ENCODE measurements at places on chromosomes 4 and X.

DNA sequence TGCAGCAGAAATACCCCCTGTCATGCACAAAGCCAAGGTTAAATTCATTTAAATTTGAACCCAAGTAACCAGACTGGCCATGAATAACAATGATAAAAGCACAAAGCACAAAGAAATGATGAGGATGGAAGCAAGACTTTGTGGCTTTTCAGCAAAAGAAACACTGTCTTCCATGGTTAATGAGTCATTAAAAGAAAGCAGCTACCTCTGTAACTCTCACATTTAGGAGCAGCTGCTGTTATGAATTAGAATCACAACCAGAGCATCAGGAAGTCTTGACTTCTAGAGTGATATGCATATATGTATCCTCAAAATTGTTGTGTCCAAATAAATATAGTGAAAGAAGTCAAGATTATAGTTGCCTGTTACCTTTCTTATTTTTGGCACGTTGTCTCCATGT, 70.7 kb upstream of the RPS6KA6 start:
- DNase-seq: no peak

GRCh38 chr4:147824316-147824715, 92.4 kb downstream of the ARHGAP10 start:
- no peak for DNase-seq

- peak; percentile 60 for DNase-seq
Measured at GRCh38 chr4:182809417-182810102, 107.6 kb downstream of the DCTD start.

GRCh38 chr4:172410363-172410762, 597.2 kb downstream of the GALNTL6 start:
- no peak for DNase-seq

DNA sequence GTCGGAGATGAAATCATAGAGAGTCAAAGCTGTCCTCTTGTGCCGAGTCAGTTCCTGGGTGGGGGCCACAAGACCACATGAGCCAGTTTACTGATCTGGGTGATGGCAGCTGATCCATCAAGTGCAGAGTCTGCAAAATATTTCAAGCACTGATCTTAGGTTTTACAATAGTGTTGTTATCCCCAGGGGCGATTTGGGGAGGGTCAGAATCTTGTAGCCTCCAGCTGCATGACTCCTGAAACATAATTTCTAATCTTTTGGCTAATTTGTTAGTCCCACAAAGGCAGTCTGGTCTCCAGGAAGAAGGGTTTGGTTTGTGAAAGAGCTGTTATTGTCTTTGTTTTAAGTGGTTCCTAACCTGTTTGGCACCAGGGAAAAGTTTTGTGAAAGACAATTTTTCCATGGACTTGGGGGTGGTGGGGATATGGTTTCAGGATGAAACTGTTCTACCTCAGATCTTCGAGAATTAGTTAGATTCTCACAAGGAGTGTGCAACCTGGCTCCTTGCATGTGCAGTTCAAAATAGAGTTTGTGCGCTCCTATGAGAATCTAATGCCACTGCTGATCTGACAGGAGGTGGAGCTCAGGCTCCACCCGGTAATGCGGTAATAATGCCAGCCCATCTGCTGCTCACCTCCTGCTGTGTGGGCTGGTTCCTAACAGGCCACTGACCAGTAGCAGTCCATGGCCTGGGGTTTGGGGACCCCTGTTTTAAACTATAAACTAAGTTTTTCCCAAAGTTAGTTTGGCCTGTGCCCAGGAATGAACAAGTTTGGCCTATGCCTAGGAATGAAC, 29.2 kb downstream of the METAP1 start:
- no peak for DNase-seq

DNA sequence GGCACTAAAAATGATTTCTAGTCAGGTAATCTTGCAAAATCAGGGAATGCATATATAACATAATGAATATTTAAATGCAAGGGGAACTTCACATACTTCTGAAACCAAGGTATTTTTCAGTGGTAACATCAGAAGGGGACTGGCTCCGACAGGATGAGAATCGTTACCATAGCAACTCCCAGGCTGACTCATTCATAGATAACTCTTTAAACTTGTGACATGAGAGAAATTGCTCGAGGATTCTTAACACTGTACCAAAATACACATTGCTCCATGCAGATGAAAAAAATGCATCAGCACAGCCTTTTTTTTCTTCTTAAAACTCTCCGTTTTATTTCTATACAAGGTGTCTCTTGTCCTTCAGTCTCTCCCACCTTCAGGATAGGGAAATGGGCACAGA, 114.3 kb downstream of the GABRB1 start:
- DNase-seq: no peak

All from iPS-NIHi11 (cell line).